NCI-H2107 (cell line): ENCODE measurements at places on chromosomes 4 and X.

GRCh38 chr4:184313058-184313581, 95.4 kb upstream of the ENPP6 start:
- DNase-seq = no peak

DNA sequence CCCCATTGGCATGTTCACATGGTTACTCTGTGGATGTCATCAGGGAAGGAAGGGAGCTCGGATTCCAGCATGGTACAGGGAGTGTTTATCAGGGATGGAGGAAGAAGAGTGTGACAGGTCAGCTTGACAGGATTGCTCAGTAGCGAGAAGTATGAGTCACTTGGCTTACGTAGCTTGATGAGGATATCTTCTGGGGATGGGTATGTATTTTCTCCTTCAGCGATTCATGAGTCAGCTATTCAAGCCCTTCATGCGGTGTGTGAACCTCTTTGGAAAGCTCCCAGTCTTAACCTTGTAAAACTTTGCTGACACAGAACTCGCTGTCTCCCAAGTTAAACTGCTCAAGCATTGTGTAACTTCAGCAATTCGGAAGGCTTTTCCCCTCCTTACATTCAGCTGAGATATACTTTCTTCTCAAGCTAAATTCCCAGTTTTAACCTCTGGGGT, 275.4 kb downstream of the ARHGAP10 start:
- DNase-seq = no peak

- DNase-seq = no peak
These were observed 654 bp downstream of the ATOH1 start for GRCh38 chr4:93828995-93829819.

DNA sequence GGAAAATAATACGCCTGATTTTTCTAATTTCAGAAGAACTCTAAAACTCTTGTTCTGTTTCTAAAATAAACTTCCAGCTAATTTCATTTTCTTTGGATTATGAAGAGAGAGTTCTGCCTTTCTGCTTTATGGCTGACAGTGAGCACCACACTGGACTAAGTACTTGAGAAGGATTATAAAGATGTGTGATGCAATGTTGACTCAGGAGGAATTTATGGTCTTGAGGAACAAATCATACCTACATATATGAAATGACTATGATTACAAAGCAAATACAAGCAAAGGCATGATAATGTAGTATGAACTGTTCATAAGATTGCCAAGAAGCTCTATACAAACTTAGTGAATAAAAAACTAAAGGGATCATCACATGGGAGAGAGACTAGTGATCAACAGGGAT, 13.0 kb upstream of the SLC25A5 start:
- DNase-seq = no peak

- DNase-seq = no peak
These were observed 117.6 kb downstream of the STK32B start for GRCh38 chr4:5168891-5169290.

DNA sequence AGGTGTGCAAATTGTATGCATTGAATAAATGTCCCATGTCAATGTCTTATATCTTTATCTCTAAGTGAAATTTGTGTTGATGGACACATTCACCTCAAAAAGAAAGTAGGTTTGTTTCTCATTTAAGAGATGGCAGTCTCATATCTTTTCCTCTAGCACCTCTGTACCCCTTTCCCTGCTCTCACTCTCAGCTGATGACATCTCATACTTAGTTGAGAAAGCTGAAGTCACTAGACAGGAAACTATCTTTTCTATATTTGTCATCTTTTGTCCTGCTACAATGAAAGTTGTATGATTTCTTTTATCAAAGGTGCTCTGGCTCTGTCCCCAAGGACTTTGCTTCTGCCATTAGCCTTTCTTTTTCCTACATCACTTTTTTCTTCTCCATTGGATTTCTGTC, 84.0 kb upstream of the GRPR start:
- no peak for DNase-seq

- no peak for DNase-seq
These were observed 81.2 kb downstream of the SPRY1 start for GRCh38 chr4:123477711-123478209.

- no peak for DNase-seq
These were observed 97.0 kb downstream of the SOWAHB start for GRCh38 chr4:76800902-76801301.

DNA sequence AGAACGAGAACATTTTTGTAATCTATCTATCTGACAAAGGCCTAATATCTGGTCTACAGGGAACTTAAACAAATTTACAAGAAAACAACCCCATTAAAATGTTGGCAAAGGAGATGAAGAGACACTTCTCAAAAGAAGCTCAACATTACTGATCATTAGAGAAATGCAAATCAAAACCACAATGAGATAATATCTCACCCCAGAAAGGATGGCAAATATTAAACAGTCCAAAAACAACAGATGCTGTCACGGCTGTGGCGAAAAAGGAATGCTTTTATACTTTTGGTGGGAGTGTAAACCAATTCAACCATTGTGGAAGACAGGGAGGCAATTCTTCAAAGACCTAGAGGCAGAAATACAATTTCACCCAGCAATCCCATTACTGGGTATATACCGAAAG, 2284.8 kb downstream of the ARAP2 start:
- no peak for DNase-seq

DNA sequence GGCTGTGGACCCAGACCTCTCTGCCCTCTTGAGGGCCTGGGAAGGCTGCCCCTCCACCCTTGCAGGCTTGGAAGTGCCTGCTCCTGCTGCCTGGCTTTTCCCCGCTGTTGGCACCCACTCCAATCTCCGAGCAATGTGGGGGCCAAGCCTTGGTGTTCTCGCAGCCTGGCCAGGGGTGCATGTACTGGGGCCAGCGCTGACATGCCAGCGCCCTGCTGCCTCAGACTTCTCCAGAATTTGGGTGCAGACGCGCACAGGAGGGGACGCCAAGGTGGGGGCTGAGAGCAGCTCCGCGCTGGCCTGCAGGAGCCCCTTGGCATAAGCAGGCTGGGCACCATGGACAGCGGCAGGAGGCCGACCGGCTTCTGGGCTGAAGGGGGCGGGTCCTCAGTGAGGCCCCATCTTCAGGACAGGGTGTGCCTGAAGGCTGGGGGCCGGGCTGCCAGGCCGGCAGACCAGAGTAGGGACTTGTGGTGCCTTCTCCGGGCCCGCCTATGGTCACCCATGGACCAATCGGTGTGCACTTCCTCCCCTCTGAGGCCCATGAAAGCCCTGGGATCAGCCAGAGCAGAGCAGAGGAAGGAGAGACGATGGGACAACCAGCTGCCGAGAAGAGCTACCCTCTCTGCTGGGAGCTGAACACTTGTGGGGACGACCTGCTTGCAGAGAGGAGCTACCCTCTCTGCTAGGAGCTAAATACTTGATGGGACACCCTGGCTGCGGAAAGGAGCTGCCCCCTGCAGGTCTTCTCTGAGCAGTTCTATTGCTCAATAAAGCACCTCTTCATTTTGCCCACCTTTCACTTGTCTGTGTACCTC, 118.3 kb downstream of the DNAAF6 start:
- no peak for DNase-seq

- no peak for DNase-seq
These were observed 48.4 kb downstream of the IDS start for GRCh38 chrX:149456476-149457245.

DNA sequence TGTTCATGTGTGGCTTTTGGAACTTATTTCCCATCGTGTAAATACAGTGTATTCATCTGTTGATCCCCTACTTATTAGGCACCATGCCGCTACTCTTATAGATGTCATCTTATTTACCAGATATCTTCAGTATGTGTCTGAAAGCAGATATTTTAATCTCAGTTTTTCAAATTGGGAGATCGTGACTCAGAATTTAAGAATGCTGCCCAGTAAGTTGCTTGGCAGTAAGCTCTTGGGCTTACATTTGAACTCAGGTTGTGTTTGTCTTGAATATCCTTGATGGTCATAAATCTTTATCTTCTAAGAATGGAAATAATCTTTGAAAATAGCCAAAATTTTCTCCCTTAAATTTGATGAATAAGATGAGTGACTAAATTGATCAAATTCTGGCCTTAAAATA, 45.9 kb upstream of the RPA4 start:
- DNase-seq = no peak

GRCh38 chr4:43325220-43325967, 432.9 kb downstream of the GRXCR1 start:
- no peak for DNase-seq

DNA sequence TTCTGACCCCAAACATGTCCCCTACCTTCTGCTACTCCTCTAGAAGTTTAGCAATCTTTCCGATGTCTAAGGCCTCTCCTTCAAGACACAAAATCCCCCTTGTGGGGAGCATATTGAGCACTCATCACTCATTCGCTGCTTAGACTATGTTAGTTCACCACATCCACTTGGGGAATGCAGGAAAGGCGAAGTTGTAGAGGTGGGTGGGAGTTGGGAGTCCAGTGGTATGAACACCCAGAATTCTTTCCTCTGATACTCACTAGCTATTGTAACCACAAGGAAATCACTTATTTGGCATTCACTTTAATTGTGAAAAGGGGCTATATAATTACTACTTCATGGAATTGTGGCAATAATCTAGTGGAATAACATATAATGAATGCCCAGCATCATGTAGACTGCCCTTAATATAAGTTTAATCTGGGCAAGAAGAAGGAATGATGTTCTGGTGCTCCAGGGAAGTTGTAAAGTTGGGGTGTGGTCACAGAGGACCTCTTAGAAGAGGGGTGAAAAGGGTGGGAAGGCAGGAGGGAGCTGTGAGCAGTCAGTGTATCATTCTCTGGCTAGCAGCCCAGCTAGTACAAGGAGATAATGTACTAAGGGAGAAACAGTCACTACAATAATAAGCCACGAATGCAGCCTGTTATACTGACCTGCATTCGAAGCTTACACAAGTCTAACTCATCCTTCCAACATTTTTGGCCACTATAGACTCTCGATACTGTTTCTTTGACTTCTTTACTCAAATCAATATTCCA, 468.2 kb upstream of the DIPK2B start:
- no peak for DNase-seq

- DNase-seq = no peak
These were observed 291.7 kb downstream of the INPP4B start for GRCh38 chr4:142554412-142554811.

DNA sequence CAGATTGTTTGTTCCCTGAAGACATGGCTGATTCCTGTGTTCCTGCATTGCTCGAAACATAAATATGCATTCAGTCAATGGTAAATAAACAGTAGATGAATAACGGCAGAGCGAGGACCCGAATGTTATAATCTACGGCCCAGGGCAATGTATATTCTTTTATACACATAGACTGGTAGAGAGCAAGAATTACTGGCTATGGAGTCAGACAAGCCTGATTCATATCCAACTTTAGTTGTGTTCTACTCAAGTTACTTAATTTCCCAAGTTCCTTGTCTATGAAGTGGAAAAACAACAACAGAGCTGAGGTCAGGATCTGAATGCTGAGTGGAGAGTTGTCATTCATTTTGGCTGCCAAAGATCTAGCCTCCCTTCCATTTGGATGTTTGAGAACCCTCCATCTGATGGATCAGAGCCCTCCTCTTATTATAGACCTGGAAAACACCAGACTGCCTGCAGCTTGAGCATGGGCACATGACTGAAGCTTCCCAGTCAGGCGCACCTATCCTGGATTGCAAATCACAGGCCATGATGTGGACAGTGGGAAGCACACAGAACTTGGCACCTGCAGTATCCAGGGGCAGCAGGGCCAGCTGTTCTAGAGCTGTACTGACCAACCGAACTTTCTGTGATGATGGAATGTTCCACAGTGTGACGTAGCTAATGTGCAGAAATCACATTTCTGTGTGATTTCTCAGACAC, 80.1 kb downstream of the FAM184B start:
- DNase-seq = no peak

DNA sequence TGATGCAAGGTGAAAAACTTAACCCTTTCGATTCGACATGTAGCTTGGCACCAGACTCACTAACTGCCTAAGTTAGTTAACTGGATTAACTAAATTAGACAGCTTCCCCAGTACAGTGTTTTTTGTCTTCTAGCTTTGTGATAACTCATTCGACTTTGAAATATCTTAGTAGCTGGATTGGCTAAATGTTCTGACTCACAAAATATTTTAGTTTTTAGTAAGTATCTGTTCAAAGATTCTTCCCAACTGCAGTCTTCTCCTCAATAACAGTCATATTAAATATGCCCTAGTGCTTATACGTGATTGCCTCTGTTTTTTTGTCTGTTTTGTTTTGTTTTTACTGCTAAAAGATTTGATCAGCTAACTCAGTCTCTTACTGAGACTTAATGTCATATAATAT, 102.9 kb downstream of the KCNIP4 start:
- DNase-seq = no peak

DNA sequence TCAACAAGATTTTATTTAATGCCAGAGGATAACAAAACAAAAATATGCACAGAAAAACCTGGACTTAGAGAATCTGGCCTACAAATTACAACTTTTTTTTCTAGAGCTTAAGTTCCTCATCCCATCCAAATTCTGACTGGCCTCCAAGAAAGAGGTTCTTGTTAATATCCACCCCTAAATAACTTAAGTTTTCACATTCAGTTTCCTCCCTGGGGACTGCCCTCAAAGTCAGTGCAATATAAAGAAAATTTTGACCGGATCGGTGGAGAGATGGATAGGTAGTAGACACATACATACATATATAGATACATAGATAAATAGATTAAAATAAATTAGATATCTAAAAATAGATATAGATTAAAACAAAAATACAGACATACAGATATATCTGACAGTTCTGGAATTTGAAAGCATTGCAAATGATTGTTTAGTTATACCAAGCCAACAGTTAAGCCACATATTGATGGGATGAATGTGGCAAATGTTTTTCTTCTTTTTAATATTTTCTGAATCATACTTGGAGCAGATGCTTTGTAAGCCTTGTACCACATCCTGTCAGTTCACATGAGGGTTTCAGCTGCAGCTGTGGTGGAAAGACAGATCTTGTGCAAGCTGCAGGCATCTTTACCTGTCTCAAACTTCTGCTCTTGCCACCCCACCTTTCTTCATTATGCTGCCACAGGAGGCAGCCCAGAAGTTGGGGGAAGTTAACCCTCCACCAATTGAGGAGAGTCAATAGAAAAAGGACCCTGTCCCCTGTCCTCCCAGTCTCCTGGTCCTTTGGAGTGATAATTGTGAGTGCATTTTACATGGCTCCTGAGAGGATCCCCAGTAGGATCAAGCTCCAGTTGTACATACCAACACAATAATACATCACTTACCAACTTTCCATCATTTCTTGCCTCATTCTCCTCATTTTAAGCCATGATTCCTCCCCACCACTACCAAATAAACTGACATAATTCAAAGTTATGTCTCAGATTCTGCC, 58.5 kb upstream of the PRDM8 start:
- no peak for DNase-seq

DNA sequence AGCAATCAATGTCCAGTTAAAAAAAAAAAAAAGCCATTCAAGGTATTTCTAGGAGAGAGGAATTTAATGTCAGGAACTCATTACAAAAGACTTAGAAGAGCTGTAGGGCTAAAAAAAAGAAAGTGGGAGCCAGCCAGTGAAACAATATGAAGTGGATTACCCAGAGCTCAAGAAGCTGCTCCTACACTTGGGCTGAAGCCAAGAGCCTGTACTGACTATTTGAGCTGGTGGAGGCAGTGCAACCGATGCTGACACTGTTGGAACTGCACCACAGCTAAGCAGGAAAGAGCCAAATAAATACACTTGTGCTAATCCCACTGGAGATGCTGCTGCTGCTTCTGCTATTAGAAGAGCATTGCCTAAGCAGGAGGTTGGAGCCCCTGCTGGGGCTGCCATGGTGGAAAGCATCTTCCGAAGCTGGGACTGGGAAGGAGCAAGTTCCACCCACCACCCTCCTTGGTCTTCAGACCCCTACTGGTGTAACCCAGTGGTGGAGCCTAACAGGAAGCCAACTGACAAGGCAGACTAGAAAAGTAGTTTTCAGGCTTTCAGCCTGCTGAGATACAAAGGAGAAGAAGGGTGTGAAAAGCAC, 65.4 kb downstream of the CXXC4 start:
- no peak for DNase-seq
